ENCODE measurements at places on chromosomes 4 and X.

DNA sequence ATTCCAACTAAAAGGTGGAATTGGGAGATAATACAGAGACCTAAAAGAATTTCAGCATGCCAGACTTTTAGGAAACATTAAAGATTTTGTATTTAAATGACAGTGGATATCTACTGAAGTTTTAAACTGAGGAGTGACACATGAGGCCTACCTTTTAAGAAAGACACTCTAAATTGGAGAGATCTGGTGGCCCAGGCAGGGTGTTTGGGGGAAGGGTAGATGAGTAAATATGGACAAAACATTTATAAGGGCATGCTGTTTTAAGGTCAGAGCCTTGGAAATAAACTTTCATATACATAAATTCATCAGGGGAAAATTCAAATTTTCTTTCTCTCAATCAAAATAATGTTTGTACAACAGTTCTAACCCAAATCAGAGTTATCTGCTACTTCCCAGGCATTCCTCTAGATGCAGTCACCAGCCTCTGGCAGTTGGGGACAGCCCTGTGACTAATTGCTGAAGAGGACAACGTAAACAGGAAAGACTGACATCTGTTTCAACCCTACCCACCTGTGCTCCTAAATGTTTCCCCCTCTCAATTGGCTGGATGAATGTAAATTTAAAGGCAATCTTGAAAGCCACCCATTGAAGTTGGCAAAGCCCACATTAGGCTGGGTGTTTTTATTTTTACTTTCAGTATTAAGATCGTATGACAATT is 1646.9 kb upstream of the ADGRL3 start:
- DNase-seq: no peak

- DNase-seq: no peak
Measured at GRCh38 chr4:53424280-53424679, 46.8 kb downstream of the FIP1L1 start.

- no peak for DNase-seq
Measured at GRCh38 chr4:1363513-1363912, 16.5 kb downstream of the UVSSA start.

DNA sequence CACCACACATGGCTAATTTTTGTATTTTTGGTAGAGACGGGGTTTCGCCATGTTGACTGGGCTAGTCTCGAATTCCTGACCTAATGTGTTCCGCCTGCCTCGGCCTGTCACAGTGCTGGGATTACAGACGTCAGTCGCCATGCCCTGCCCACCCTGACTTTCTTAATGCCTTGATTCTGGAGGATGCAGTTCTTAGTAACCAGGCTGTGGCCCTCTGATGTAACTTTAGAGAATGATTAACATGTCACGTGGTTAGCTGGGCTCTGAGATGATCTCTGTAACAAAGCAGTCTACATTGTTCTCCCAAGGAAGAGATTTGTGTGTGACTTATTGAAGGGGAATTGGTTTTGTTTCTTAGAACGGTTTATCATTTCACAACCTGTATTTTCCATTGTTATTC is 30.6 kb downstream of the ANK2 start:
- no peak for DNase-seq

DNA sequence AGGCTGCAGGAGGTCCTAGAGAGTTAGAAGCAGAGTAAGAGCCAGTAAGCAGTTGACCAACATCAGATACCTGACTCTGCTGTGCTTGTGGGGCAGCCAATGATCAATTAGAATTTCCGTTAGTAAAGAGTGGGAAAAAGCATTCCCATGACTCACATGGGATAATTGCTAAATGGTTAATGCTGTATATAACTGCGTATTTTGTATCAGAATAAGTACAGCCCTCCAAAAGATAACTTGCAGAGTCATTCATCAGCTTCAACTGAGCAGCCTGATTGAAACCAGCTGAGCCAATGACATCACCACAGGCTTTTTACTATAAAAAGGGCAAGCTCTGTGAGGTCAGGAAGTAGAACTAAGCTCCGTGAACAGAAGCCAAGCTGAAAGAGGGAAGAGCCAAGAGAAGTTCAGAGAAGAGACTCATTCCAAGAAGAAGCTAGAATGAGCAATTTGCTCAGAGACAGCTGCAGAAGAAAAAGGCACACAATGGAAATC is 67.9 kb downstream of the PPP3CA start:
- DNase-seq: peak; percentile 93

- DNase-seq: no peak
Measured at GRCh38 chrX:6856471-6856870, 291.0 kb upstream of the STS start.
